Stimulated activated CD8-positive, alpha-beta memory T cell treated with anti-CD3 and anti-CD28 coated beads, Interleukin-7, amount 100 ng/mL, for 1 hour (primary cell): ENCODE measurements at places on chromosomes 3 and 15.

DNA sequence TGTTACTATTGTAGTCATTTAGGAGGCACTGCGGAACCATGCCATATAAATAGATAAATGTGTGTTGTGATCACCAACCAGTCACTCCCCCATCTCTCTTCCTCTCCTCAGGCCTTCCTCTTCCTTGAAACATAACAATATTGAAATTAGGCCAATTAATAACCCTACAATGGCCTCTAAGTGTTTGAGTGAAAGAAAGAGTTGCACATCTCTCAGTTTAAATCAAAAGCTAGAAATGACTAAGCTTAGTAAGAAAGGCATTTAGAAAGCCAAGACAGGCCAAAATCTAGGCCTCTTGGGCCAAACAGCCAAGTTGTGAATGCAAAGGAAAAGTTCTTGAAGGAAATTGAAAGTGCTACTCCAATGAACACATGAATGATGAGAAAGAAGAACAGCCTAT lies 8.1 kb upstream of the DNASE1L3 start:
- no peak for DNase-seq

- no peak for DNase-seq
These were observed 94.9 kb downstream of the MFSD1 start for GRCh38 chr3:158896729-158897128.

DNA sequence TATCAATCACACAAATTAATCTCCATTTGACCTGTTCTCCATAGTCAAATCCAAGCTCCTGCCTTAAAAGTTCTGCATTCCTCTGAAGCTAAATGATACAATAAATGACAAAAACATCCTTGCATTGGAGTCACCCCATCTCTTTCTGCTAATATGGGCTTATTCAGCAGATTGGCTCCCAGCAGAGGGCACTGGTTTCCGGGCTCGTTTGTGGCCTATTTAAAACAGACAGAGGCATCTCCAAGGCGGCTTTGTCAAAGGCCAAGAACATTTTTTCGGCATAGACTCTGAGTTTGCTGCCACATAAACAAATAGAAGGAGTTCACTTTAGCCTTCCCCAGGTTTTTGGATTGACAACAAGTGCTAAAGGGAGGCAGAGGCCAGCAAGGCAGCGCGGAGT lies 204.4 kb upstream of the RASGRP1 start:
- DNase-seq: no peak

GRCh38 chr15:57423599-57424140 lies 47.4 kb downstream of the CGNL1 start:
- no peak for DNase-seq

GRCh38 chr3:169264711-169265110 lies 398.8 kb downstream of the MECOM start:
- DNase-seq: no peak

- no peak for DNase-seq
These were observed 62.9 kb upstream of the GSK3B start for GRCh38 chr3:120157113-120157512.

GRCh38 chr15:60634815-60635214 lies 155.9 kb upstream of the ICE2 start:
- no peak for DNase-seq

DNA sequence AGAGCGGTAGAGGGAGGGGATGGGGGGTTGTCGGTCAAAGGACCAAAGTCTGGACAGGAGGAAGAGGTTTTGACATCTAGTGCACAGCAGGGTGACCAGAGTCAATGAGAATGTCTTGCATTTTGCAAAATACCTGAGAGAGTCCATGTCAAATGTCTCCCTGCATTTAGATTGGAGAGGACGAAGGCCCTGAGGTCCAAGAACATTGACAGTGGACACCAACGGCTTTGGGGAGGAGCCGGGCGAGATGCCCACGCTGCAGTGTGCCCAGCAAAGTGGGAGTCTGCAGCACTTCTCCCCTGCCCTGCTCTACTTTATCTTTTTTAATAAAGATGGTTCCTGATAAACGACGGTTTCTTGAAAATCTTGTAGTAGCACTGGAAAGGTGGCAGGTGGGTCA lies 67.4 kb upstream of the TAMM41 start:
- DNase-seq: no peak

DNA sequence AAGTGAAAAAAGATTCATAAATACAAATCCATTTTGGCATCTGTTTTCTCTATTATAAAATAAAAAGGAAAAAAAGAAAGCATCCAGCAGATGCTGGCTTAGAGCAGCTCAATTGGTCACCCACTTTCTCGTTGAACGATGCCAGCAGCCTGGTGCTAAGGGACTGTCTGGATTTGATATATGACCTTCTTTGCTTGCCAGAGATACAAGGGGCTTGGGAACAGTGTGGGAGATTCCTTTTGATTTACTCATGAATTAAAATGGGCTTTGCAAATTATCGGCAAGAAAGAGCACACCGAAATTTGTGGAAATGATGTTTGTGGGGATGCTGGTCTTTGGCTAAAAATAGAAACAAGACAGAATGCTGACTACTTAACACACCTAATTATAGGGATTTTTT lies 210.3 kb upstream of the STT3B start:
- DNase-seq: no peak

DNA sequence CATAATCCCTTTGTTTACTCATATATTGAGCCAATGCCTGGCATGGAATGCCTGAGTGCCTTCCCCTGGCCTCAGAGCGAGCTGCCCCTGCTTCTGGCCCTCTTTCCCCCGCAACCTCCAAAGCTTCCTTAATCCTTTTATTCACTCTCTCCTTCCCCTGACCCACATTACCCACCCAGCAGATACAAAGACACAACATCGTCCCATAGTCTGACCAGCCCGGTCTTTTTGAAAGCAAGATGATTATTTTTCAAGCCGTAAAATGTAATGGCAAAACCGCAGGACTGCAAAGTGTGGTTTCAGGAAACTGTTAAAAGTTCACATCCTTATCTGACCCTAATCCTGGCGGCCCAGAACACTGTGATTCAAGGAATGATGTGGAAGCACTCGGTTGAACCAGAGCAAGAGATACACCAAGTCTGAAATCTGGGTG lies 78.4 kb upstream of the LRTM1 start:
- DNase-seq: no peak

DNA sequence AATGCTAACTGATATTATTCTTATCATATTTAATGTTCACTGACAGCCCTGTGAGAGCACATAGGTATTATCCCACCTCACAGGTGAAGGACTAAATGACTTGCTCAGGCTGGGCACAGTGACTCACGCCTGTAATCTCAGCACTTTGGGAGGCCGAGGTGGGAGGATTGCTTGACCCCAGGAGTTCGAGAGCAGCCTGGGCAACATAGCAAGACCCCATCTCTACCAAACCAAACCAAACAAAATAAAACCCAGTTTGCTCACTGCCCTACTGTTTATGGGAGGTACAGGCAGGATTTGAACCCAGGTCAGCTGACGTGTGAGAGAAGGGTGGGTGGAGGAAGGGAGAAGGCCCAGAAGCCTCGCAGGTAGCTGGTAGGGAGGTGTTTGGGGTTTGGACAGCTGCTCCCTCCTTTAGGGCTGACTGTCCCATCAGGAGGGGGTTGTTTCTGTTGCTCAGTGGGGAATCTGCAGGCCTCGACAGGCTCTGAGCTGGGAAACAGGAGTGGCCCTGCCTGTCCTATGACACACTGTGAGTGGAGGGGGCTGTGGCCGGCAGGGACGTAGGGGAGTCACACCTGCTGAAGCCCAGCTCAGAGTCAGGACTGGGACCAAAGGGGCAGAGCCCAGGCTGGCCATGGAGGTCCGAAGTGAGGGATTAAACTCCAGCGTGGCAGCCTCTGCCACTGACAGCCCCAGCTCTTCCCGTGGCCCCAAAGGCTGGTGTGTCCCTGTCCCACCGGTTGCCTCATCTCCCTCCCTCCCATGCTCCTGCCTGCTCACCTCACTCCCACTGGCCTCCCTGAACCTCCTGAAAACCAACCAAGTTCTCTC lies 25.3 kb downstream of the BHLHE40 start:
- no peak for DNase-seq

DNA sequence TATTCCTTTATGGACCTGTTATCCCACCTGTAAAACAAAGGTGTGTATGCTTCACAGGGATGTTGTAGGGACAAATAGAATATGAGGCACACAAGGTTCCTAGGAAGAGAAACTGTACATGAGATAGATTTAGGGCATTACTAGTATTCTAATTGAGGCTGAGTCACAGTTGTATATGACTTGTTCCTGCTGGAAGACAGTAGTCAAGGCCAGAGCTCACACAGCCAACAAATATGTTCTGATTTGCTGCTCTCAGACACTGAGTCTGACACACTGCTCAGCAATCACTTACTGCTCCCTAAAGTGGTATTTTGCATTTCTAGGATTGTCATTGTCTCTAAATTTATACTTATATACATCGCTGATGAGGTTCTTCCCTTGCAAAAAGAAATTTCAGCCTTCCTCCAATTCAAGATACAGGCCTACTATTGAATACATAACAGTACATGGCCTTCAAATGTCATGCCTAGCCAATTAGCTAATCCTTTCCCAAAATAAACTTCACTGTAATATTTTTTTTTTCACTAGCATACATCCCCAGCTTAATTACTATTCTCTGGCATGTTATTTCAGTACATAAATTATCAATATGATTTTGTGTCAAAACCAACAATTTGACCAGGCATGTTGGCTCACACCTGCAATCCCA lies 69.8 kb downstream of the TIGIT start:
- DNase-seq: no peak

DNA sequence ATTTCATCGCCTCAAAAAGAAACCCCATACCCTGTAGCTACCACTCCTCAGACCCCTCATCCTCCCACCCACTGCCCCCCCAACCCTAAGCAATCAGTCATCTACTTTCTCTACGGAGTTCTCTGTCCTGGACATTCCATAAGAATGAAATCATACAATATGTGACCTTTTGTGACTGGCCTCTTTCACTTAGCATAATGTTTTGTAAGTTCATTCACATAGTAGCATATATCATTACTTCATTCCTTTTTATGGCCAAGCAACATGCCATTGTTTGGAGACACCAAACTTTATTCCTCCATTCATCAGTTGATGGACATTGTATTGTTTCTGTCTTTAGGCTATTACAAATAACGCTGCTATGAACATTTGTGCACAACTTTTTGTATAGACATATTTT lies 64.2 kb downstream of the TNIK start:
- no peak for DNase-seq

DNA sequence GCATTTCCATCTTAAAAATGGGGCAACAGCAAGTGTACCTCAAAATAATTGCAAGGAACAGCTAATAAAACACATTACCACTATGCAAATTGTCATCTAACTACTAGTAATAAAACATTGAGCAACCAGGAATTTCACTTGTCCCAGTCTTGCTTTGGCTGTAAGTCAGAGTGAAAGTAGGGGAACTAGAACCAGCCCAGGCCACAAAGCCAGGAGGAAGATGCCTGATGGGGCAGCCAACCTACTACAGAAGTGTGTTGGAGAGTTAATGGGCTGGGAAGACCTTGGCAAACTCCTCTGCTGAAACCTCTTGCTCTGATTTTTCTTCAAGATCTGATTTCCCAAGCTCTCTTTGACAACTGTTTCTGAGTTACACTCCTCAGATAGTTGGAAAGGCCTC lies 40.2 kb upstream of the LPP start:
- no peak for DNase-seq

GRCh38 chr3:89628856-89629670 lies 521.6 kb downstream of the EPHA3 start:
- no peak for DNase-seq

DNA sequence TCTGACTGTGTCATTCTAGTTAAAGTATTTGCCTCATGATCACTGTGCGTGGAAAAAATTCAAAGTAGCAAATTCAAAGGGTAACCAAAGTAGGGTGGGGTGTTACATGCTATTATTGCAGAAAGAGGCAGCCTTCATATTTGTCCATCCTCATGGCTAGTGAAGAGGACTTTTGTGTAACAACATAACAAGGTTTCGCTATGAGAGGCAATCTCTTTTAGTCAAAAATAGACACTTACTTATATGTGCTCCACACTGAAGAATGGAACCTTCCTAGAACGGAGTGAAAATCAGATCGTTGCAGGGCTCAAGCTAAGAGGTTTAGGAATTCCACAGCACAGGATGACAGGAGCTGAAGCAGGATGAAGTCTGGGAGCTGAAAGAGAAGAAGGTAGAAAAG lies 345.1 kb upstream of the CBLB start:
- DNase-seq: no peak

DNA sequence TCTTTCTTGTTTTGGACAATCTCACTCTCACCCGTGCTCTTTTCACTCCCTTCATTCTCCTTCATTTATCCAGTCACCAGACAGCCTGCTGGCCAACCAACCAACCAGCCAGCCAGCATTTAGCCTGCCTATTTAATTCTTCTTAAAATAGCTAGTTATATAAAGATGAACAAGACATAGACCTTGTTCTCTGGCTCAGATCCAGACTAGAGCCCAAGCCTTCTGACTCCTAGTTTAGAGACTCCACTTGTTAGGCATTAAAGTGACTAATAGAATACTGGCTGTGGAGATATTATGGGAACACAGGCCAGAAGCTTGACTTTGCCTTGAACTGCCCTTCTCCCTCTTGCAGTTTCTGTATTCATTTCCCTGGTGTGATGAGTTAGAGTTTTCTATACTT lies 215.3 kb upstream of the THRB start:
- no peak for DNase-seq

GRCh38 chr15:43702174-43702573 lies 8.5 kb downstream of the CKMT1A start:
- DNase-seq: no peak

GRCh38 chr3:102068327-102068726 lies 219.0 kb downstream of the NFKBIZ start:
- DNase-seq: no peak

DNA sequence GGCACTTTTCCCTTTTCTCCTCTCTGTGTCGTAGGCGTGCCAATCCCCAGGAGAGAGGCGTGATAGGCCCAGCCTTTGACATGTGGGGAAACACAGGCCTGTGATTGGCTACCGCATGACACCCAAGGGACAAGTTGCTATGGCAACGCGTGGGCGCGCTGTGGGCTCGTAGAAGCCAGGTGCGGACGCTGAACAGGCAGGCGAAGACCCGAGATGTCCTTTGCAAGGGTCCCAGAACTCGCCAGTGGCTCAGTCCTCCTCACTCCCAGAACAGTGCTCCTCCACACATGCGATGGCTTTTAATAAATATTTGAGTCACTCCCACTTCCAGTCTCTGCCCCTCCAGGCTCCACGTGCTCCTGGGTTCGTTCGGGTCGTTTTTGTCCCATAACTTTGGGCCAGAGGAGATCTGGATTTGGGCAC lies 4.2 kb downstream of the SLC51B start:
- DNase-seq: peak; percentile 68

- DNase-seq: no peak
These were observed 462.0 kb upstream of the THRB start for GRCh38 chr3:24956613-24957012.

- DNase-seq: no peak
These were observed 150.7 kb upstream of the TLE3 start for GRCh38 chr15:70248116-70249025.
